Caudate nucleus (tissue), 63 donors: ENCODE measurements at places on chromosomes 11 and 22.

GRCh38 chr11:3822312-3822711 lies 14.0 kb downstream of the PGAP2 start:
- no peak for DNase-seq

- DNase-seq, result no peak
Observed at GRCh38 chr11:83115551-83115950, 41.4 kb upstream of the PCF11 start.

DNA sequence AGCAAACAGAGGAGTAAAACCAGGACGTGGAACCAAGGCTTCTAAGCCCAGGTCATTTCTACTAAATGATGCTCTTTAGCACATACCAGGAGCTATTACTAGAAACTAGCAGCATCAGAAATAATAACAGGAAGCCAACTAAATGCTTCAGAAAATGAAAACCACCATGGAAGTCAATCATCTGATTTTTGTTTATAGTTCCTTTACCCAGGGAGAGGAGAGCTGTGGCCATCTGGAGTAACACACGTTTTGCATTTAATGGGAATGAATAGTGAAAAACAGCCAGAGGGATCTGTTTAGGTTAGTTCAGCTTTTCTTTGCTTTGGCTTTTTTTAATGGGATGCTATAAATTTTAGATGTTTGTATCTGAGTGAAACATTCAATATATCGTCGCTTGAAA lies 250.7 kb upstream of the ARHGAP20 start:
- DNase-seq, result no peak

GRCh38 chr22:37336579-37336978 lies 54.3 kb downstream of the CYTH4 start:
- DNase-seq, result no peak

GRCh38 chr11:69868006-69868810 lies 49.0 kb upstream of the FGF3 start:
- no peak for DNase-seq

- DNase-seq, result no peak
Observed at GRCh38 chr11:30155428-30155827, 75.4 kb upstream of the FSHB start.

GRCh38 chr11:113528982-113529381 lies 53.8 kb upstream of the DRD2 start:
- no peak for DNase-seq

GRCh38 chr22:26898946-26899605 lies 241.7 kb downstream of the MIAT start:
- DNase-seq, result no peak

DNA sequence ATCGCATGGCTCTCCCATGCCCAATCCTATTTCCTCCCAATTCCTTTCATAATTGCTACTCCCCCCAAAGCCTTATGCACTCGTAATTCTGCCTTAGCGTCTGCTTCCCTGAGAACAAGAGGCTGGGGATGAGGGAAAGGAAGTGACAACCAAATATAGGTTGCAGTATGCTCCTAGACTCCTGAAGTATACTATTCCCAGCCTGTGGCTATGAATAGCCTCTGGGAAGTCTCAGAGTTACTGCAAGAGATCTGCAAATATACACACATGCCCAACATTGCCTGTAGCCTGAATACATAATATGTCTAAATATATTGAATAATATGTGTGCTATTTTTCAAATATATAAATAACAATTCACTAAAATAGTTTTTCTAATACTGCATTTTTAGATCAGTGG lies 96.1 kb upstream of the CD44 start:
- DNase-seq, result no peak

DNA sequence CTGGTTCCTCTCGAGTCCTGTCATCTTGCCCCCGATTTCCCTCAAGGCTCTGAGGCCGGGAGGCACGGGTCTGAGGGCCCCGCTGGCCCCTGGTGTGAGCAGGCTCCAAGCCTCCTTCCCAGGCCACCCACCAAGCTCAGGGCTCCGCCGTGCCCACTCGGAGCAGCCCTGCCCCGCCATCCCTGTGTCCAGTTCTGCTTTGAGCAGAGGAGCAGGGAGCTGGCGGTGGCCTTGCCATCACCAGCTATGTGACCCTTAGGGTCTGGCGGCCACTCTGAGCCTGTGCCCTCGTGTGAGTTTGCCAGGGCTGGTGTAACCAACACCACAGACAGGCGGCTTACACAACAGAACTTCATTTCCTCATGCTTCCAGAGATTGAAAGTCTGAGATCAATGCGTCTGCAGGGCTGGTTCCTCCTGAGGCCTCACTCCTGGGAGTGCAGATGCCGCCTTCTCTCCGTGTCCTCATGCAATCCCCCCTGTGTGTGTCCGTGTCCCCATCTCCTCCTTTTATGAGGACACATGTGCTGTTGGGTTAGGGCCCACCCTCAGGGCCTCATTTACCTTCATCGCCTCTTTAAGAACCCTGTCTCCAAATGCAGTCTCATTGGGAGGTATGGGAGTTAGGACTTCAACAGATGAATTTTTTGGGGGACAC lies 36.5 kb upstream of the CELSR1 start:
- DNase-seq, result no peak

DNA sequence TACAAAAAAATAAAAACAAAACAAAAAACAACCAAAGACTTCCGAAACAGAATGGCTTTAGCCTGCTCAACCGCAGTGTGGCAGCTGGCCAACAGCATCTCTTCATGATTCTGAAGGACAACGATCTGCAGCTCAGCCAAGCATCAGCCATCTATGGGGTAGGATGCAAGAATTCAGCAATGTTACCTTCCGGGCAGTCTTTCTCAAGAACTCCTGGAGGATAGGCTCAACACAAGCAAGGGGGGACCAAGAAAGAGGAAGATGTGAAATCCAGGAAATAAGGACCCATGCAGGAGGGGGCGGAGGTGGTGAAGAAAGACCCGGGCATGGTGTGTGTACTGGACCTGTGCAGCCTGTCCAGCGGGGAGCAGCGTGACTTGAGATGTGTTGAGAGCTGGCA lies 3.5 kb upstream of the TSPO start:
- no peak for DNase-seq

DNA sequence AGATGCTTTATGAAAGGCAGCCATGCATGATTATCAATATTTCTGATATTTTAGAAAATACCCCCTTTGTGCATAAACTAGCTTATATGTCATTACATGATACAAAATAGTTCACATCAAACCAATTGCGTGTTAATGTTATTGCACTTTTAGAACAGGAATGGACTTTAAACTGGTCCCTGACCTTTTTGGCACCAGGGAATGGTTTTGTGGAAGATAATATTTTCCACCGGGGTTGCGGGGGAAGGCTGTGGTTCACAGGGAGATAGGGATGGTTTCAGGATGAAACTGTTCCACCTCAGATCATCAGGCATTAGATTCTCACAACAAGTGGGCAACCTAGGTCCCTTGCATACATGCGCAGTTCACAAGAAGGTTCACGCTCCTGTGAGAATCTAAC lies 16.5 kb upstream of the LGR4 start:
- DNase-seq, result no peak

DNA sequence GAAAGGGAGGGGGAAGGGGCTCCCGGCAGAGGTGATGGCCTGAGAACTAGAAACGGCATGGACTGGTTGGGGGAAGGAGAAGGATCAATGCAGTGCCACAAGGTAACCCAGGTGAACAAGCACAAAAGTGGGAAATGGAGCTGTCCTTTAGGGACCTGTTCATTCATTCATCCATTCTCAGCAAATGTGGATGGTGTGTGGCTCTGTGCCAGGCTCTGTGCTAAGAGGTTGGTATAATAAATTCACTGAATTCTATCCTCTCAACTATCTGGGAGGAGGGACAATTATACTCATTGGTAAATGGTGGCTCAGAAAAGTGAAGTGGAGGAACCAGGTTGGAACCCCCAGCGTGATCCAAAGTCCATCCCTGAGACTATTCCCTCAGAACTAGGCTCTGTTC lies 18.6 kb upstream of the ARAP1 start:
- DNase-seq, result no peak

DNA sequence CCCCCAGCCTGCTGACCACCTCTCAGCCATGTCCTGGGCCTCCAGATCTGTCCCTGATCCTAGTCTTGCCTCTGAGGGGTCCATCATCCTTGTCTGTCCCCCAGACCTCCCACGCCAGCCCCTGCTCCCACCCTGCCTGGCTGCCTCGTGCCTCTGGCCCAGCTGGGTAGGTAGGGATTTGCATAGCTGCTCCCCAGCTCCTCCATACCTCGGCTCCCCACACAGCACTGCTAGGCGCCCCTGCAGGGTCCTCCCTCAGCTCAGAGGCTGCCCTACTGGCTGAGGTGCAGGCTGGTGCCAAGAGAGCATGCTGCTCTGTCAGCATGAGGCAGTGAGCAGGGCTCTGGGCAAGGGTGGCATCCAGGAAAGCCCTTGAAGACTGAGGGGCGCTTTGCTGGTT lies 47.7 kb downstream of the NFAM1 start:
- DNase-seq, result no peak

- no peak for DNase-seq
Observed at GRCh38 chr11:2376751-2377451, at the start of gene CD81. Gene CD81 (plus strand): TSS chr11:2377310. CDS start chr11:2377550, 240 bp downstream.

GRCh38 chr11:10784232-10785145 lies 24.2 kb downstream of the EIF4G2 start:
- DNase-seq, result no peak
